HT1080 (cell line): ENCODE measurements at places on chromosomes 5 and 9. TPM values are rescaled to one million over a fixed set of nuclear protein-coding genes. Genes with fewer than 3 reads are reported as not detected.

The PAEP gene
- 15.7 and 17.5 TPM in 2 replicates for total RNA-seq

The ZNF474 gene
- 0.08 TPM in 1 of 2 replicates, not detected in the other for total RNA-seq

The FOXB2 gene
- not detected in 2 replicates for total RNA-seq

The SLC46A2 gene
- total RNA-seq = not detected in 2 replicates

The GABRB2 gene
- total RNA-seq = 0.47 TPM in 1 of 2 replicates, not detected in the other

The CNTFR gene
- total RNA-seq = not detected in 2 replicates

The EIF4EBP3 gene
- 0.80 TPM in 1 of 2 replicates, not detected in the other for total RNA-seq

- no peak for DNase-seq
Observed at GRCh38 chr9:81720450-81721086, 31.2 kb upstream of the TLE1 start.

GRCh38 chr9:75850459-75851200, 39.8 kb upstream of the PCSK5 start:
- no peak for DNase-seq

DNA sequence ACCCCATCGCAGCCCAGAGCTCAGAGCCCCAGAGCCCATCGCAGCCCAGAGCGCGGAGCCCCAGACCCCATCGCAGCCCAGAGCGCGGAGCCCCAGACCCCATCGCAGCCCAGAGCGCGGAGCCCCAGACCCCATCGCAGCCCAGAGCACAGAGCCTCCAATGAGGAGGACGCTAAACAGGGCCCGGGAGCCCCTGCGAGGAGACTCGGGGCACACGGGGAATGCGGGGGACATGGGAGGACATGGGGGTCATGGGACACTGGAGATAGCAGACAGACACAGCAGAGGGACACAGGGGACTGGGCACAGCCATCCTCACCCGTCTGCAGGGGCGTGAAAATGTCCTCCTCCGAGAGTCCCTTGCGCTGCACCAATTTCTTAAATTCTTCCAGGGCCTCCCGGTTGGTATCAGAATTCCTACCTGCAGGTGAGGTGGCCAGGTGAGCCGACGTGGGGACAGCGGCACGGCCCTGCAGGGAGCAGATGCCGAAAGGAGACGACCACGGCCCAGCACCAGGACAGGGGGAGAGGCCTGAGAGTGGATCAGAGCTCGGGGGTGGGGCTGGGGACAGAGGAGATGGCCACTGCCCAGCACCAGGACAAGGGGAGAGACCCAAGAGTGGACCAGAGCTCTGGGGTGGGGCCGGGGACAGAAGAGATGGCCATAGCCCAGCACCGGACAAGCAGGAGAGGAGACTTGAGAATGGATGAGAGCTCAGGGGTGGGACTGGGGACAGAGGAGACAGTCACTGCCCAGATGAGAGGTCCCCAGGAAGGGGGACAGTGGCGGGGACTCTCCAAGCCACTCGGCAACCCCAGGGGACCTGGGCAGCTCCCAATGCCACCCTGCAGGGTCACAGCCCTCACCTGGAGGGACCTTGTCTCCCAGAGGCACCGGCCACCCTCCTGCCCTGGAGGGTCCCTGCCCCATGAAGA, 2.8 kb downstream of the OBP2B start:
- DNase-seq = no peak

DNA sequence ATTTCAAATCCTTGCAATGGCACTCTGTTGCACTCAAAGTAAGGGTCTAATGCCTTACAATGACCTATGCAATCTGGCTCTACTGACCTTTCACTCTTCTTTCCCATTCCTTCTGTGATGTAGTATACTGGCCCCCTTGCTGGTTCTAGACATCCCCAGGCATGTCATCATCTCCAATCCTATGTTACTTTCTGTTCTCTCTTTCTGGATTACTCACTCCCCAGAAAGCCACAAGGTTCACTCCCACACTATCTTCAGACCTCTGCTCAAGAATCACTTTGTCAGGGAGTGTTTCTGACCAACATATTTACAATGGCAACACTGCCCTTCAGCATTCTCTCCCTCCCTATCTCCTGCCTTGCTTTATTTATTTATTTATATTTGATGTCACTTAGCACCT, 802.2 kb upstream of the WWC1 start:
- peak; percentile 72 for DNase-seq

DNA sequence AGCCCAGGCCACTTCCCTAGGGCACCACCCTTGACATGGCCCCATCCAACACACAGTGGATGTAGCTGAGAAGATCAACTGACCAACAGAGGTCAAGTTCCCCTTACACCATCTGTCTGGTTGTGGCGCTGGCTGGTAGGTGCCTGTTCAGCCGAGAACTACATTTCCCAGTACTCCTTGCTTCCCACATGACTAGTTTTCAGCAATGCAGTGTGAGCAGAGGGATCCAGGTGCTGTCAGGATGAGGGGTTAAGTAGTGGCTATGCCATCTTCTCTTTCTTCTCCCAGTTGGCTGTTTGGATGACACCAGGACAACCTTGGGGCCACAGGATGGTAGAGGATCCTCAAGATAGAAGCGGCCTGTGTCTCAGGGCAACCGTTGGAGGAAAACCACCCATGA, 48.6 kb upstream of the SH3PXD2B start:
- peak; percentile 7 for DNase-seq

DNA sequence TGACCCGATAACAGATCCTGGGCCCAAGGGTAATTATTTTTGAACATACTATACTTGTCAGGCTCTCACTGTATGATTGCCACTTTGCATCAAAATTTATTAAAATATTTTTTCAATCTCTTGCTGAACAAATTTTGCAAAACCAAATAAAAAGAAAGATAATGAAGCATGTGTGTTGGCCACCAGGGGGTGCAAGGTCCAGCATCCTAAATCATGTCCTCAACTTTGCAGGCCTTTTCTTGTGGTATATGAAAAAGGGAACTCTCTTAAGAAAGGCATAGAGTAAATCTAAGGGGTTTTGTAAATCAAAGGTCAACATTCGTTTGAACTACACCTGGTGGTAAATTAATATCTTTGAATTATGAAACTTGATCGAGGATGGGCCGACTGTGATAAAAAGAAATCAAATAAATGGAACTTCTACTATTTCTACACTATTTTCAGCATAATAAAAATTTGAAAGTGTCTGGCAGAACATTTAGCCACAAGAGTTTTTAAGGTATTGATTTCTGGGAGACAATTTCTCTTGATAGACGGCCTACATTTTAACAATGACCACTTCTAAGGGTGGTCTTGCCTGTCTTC, 676.5 kb downstream of the DMRTA1 start:
- DNase-seq = peak; percentile 29

- no peak for DNase-seq
Observed at GRCh38 chr5:75192804-75193203, 43.9 kb downstream of the ANKRD31 start.
